Esophagus squamous epithelium (tissue), 5 donors: ENCODE measurements at places on chromosomes 5 and 9. TPM values are rescaled to one million over a fixed set of nuclear protein-coding genes. Genes with fewer than 3 reads are reported as not detected.

Gene DRD1
- total RNA-seq, result 0.19 TPM

Gene HBEGF
- 24.6 TPM for total RNA-seq

Gene IL17B
- total RNA-seq, result not detected

Gene ABLIM3
- total RNA-seq, result 47.7 TPM

Gene PRR16
- total RNA-seq, result 1.9 TPM

Gene SLC34A1
- 0.47 TPM for total RNA-seq

DNA sequence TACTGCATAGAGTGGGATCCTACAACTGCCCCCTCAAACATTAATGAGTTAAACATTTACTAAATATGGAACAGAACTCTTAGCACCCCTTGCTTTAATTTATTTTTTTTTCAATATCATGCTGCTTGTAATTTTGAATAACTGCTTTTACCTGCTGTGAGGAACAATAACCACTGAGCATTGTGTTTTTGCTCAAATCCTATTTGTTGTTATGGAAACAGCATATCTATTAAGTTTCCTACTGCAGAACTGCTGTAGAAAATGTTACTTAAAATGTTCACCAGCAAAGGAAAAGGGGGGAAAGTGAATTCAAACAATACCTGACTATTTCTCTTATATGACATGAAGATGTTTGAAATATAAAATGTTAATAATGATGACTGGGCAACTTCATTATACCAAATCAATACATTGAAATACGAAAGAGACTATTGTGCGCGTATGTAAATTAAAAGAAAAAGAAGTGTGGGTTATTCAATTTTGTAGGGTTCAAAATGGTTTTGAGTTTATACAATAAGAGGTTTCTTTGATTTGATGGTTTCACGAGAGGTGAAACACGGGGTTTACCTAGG lies 1043.8 kb upstream of the NUDT12 start:
- DNase-seq, result no peak

DNA sequence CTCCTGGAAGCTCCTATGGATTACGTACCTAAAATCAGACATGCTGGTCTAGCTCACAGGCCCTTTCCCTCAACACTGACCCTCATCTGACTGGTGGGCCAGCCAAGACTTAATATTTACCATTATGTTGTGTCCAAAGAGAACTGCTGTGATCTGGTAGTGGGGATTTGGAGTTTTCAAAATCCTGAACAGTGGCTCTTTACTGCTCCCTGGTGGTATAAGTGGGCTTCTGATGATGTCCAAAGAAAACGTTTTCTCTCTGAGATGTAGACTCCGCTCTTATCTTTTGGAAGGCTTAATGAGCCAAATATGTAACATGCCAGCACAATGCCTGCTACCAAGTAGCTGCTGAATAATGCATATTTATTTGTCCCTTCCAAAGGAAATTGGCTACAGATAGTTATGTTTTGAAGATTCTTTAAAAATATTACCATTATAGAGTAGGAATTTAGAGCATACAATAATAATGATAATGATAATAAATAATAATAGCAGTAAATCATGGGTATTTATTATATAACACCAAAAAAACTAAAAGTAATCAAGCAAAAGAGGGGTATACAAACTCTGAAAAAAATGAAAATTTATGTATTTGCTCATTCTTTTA lies 406.6 kb upstream of the TNC start:
- no peak for DNase-seq

DNA sequence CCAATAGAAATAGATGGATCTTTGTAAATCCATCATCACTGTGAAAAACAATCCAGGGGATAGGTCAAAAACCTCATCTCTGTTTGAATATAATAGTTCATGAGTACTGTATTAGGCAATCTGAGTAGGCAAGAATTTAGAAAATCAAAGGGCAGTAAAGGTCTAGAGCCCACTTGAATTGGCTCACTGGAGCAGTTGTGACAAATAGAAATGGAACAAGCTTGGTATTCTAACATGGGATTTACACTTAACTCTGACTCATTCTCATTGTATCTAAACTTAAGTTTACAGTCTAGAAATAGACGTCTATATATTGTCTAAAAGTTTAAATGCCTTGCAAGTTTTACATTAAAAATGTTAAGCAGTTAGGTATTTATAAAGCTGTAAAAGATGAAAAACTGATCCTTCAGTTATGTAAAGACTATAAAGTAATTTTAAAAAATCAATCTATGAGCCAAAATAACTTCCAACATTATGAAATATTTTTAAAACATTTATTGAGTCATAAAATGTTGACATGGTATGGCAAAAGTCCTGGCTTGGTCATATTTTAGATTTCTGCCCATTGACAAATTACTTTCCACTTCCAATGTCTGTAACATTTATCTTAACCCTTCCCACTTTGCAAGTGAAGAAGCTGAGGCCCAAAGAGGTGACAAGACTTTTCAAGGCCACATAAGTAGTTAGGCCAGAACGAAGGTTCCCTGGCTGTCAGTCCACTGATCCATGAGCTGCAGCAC lies 203.7 kb upstream of the NREP start:
- no peak for DNase-seq

GRCh38 chr9:107174441-107174840 lies 108.6 kb upstream of the RAD23B start:
- no peak for DNase-seq

DNA sequence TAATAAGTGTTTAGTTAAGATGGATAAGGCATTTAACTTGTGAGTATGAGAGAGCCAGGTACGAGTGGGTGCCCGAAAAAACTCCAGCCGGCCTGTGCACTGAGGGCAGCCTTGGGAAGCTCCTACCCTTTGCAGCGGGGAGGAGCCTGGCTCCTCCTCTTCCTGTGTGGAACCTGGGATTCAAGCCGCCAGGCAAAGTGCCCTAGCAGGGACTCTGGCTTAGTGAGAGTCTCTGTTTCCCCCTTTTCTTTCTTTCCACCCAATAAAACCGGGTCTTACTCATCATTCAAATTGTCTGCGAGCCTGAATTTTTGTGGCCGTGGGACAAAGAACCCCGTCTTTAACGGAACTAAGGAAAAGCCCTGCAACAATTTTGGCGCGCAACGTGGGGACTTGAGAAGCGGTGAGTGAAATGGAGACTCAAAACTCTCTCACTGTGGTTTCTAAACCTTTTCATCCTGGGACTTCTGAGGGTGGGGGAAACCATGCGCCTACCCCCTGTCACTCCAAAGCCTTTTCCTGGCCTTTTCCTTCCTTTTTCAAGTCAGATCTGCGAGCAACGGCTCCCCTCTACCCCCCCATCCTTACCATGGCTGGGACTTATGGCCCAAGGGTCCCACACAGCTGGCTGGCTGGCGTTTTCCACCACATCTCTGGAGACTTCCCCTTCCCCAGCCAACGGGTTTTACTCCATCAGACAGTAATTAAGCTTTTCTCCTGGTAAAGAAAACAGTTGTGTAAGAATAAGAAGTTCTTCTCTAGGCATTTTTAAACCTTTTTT lies 535.7 kb upstream of the ACO1 start:
- DNase-seq, result no peak

- no peak for DNase-seq
These were observed 58.3 kb upstream of the MOCS2 start for GRCh38 chr5:53167836-53168235.

- no peak for DNase-seq
These were observed 13.2 kb downstream of the CMYA5 start for GRCh38 chr5:79702606-79703380.

DNA sequence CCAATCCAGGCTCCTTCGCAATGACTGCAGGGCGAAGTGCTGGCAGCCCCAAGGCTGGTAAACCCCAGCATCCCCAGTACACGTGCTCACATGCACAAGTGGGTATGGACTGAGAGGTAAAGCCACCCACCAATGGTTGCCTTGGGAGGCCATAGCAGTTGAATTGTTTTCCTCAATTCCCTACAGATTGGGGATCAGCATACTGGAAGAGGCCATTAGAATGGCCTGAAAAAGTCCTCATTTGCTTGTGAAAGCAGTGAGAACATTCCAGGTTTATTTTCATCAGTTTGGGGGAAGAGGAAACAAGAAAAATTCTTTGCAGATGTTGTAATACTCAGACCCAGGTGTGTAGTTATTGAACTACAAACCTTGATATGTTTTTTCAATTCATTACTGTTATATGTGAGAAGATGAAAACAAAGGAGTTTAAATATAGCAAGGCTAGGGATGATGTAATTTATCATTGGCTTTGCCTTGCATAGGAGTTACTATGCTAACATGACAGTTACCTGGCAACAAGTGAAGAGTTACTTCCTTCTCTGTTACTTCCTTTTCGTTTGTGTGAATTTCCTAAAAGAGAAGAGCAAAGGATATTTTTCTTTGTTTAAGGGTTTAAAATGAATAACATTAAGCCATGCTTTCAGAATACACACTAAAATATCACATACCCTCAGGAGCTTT lies 36.4 kb downstream of the MTMR12 start:
- DNase-seq, result no peak
